ENCODE measurements at places on chromosomes 7 and 10. TPM values are rescaled to one million over a fixed set of nuclear protein-coding genes. Genes with fewer than 3 reads are reported as not detected.

RHOBTB1 gene
- 4.3 TPM for total RNA-seq

SPACDR gene
- 0.39 TPM for total RNA-seq

CUBN gene
- 0.37 TPM for total RNA-seq

CLRN3 gene
- total RNA-seq: 148 TPM

GRID2IP gene
- 0.67 TPM for total RNA-seq

PNLIPRP2 gene
- 10.3 TPM for total RNA-seq

NPSR1 gene
- total RNA-seq: not detected

PLCE1 gene
- 57.6 TPM for total RNA-seq

TRIM50 gene
- total RNA-seq: 0.28 TPM

GALNT17 gene
- 0.37 TPM for total RNA-seq

NKX1-2 gene
- not detected for total RNA-seq

GRM8 gene
- 5.1 TPM for total RNA-seq

SPDYE16 gene
- 0.12 TPM for total RNA-seq

MRPL32 gene
- total RNA-seq: 43.3 TPM

ATOH7 gene
- total RNA-seq: not detected
